Glutamatergic neuron (in vitro differentiated cells): ENCODE measurements at places on chromosomes 1 and 21.

GRCh38 chr1:6813165-6813564, 27.9 kb downstream of the CAMTA1 start:
- no peak for DNase-seq

- no peak for DNase-seq
These were observed 41.4 kb downstream of the TRIM62 start for GRCh38 chr1:33140153-33141149.

GRCh38 chr1:178342745-178343144, 154.0 kb downstream of the CLEC20A start:
- DNase-seq, result no peak

DNA sequence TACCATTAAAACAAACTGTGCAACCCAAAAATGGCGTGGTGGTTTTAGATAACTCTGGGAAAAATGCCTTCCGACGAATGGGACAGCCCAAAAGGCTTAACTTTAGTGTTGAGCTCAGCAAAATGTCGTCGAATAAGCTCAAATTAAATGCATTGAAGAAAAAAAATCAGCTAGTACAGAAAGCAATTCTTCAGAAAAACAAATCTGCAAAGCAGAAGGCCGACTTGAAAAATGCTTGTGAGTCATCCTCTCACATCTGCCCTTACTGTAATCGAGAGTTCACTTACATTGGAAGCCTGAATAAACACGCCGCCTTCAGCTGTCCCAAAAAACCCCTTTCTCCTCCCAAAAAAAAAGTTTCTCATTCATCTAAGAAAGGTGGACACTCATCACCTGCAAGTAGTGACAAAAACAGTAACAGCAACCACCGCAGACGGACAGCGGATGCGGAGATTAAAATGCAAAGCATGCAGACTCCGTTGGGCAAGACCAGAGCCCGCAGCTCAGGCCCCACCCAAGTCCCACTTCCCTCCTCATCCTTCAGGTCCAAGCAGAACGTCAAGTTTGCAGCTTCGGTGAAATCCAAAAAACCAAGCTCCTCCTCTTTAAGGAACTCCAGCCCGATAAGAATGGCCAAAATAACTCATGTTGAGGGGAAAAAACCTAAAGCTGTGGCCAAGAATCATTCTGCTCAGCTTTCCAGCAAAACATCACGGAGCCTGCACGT, 82.1 kb downstream of the PRDM2 start:
- no peak for DNase-seq

DNA sequence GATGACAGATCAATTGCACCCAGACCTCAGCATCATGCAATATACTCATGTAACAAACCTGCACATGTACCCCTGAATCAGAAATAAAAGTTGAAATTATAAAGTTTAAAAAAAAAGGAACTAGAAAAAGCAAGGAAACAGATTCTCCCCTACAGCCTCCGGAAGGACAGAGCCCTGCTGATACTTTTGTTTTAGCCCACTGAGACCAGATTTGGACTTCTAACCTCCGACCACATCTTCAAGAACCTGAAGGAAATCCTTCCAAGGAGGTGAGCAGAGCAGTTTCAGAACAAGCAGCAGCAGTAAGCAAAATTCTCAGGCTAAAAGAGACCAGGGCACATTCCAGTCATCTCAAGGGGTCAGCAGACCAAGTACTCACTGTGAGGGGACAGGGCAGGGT, 54.5 kb downstream of the TM2D1 start:
- no peak for DNase-seq

DNA sequence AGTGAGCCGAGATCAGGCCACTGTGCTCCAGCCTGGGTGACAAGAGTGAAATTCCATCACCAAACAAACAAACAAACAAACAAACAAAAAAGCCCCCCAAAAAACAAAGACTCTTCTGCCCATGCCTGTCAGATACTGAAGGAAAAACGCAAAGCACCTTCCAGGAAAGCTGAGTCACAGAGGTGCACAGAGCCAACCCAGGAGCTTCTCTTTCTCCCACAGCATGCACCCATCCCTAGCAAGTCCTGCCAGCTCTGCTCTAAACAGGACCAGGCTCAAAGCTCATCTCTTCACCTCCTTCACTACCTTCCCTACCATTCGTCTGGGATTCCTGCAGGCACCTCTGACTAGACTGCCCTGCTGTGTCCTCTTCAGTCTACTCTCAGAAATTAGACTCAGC, 46.5 kb downstream of the ETS2 start:
- no peak for DNase-seq

DNA sequence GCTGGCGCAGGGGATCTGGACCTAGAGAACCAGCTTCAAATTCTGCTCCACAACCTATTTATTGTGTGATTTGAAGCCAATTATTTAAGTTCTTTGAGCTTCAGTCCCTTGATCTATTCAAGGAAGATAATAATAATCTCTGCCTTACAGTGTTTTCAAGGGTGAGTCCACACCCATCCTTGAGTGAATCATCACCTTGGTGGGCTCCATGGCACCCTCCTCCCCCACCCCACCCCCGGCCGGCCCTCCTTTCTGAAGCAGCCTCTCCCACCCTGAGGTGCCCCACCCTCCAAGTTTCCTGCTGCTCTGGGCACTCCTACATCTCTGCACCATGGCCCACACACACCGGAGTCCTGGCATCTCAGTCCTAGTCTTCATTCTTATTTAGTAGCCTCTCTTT, 38.3 kb downstream of the TCP10L start:
- no peak for DNase-seq

DNA sequence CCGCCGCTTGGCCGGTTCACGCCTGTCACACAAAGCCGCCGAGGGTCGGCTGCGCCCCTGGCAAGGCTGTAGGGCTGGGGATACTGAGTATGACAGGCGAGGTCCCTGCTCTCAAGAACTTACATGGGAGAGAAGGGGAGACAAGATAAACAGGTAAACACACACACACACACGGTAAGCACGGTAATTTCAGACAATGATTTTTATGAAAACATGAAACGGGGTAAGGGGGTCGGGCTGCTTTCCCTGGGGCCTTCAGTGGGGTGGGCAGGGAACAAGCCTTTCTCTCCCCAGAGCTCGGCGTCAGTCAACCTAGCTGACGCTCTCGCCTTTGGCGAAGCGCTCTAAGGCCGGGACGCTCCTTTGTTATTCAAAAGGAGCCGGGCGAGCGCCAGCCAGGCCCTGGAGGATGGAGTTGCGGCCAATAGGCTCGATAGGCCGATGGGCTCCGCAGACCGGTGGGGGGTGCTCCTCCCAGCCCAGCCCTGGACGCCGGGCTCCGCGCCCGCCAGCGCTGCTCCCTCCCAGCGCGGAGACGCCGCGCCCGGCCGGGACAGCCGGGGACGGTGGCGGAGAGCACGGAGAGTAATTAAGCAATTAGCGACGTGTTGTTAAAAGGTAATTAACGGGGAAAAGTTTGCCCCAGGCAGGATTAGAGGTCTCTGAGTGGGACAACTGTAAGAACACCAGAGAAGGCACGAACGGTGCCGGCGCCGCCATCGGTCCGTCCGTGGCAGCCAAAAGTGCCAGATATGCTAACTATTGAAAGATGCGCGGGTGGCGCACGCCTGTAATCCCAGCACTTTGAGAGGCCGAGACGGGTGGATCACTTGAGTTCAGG, 950 bp upstream of the INKA2 start:
- DNase-seq, result peak; percentile 84

DNA sequence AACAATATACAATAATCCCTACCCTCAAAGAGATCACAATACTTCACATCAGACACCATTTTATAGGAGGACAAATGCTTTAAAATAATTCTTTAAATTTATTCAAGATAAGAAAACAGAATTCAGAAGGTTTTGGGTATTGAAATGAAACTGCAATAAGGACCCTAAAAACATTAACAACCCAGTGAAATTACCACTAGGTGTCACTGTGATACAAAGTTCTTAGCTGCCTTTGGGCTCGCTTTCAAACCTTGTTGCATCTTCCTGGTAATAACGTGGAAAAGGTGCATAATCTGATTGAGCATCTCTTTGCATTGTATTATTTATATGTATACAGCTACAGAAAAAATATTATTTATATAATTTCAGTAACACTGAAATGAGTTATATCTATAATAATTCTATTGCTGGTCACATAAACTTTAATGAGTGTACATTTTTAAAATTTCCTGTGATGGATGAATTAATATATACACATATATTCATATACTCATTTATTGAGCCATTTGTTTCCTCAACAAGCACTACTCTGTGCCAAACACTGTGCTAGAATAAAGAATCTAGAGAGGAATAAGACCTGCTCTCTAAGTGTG, 185.2 kb downstream of the FAF1 start:
- DNase-seq, result no peak

DNA sequence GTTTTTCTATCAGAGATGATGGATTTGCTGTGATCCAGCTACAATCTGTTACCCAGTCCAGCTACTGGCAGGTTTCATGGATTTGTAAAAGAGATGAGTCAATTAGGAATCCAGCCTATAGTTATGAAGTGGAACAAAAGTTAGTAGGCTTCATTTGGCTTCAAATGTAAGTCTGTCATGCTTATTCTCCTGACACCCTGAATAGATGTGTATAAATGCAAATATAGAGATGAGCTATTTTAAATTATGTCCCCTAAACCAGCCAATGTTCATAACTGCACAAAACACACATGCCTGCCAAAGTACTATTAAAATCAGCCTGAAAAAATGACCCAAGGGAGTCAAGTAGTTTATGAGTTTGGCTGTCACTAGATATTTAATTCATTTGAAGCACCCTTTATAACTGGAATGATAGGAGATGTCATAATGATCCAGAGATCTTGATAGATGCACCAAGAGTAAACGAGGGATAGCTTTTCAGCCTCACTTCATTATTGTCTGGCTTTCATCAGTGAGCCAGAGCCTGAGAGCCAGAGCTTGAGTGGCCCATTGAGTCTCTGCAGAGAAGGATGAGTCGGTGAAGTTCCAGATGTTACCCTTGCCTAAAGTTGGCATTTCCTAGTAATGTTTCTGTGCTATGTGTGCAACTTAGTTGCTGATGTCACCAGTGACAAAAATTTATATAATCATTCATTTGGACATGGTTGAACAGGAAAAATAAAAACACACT, 11.8 kb upstream of the NTMT2 start:
- DNase-seq, result no peak

GRCh38 chr1:160342526-160342925, 524 bp downstream of the COPA start:
- no peak for DNase-seq

- DNase-seq, result no peak
These were observed 72.3 kb downstream of the TNFSF4 start for GRCh38 chr1:173134800-173135199.

DNA sequence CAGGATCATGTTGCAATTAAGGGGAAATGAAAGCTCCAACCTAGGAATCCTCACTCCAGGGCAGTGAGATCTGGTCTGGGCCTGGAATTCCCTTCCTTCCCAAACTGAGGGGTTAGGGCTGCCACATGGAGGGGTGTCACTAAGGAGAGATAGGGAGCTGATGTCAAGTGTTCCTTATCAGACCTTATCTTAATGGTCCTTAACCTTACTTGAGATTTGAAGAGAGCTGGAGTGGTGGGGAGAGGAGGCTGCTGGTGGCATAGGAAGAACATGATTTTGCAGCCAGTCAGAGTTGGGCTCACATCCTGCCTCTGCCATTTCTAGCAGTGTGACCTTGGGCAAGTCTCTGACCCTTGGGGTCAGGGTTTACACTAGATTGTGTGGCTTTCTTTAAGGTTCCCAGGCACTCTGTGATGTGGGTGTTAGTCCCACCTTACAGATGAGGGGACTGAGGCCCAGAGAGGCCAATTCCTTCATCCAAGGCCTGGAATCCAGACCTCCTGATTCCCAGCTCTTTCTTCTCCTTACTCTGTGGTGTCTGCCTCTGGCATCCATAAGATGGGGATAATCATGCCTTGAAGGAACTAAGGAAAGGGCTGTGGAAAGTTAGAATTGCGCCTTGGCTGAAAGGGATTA, 56.3 kb upstream of the SYNC start:
- no peak for DNase-seq

- DNase-seq, result no peak
These were observed 215.6 kb downstream of the DENND1B start for GRCh38 chr1:197559655-197560054.

- no peak for DNase-seq
These were observed 71.1 kb downstream of the NPHP4 start for GRCh38 chr1:5921129-5921528.

GRCh38 chr1:170682169-170682568, 18.2 kb downstream of the PRRX1 start:
- DNase-seq, result no peak

DNA sequence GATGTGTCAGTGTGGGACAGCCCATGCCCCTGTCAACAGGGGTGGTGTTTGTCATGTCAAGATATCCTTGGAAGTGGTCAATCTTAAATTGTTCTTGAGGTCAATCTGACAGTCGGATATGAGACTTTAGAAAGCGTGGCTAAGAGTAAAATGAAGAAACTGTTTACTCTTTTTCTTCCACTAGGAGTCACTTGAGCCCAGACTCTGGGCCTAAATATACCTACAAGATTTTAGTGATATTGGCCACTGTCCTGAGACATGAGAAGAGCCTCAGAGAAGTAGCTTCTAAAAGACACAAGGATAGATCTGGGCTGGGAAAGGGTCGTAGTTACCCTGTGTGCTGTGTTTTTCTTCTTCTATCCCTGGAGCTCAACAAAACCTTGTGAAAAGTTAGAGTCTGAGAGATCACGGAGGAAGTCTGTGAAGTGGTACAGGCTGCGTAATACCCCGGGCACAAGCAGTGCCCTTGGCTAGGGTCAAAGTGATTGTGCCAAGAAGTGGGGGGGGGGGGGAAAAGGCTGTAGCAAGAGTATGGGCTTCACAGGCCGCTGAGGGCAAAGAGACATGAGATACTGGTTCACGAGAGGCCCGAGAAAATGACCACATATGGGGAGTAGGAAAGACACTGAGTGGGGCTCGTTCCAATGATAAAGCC, 355.2 kb upstream of the GREM2 start:
- no peak for DNase-seq

- DNase-seq, result no peak
These were observed 84.0 kb upstream of the IVNS1ABP start for GRCh38 chr1:185401019-185401418.

GRCh38 chr1:39110882-39111281, 84.7 kb downstream of the NDUFS5 start:
- no peak for DNase-seq

DNA sequence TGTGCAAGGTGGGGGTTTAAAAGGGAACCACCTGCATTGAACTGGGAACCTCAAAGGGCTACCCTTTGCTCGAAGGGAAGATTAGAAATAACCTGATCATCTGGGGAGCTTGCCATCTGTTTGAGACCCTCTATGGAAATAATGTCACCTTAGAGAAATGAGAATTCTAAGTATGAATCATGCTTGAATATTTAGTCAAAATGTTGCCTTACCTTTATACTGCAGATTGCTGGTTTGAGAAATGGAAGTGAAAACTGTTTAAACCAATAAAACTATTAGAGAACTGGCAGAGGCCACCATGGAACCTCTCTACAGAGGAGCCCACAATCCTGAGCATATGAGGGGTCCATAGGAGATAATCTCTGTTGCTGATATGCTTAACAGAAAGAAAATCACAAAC, 131.2 kb upstream of the FAM78B start:
- DNase-seq, result no peak

DNA sequence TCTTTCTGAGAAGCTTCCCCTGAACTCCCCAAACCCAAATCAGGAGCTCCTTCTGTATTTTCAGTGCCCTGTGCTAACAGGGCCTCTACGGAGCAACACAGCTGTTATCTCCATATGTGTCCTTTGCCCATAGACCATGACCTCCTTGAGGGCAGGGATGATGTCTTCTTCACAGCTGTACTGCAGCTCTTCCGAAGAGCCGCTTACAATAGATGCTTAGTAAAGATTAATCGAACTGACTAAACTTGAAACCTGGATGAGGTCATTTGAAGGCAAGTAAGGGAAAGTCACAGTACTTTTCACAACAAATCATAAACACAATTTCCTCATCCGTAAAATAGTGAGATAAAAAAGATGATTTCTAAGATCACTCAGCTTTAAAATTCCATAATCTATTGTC, 4.4 kb upstream of the KCNN3 start:
- DNase-seq, result no peak
